Activated CD4-positive, alpha-beta T cell treated with anti-CD3 and anti-CD28 coated beads, Interleukin-2, amount 10 ng/mL, durations not matched to agents 24 days and 14 days (primary cell): ENCODE measurements at places on chromosomes 4 and X.

GRCh38 chrX:97895751-97896150 lies 1012.0 kb downstream of the RPA4 start:
- DNase-seq = no peak

- DNase-seq = no peak
Measured at GRCh38 chr4:172838111-172838510, 330.5 kb upstream of the GALNT7 start.

DNA sequence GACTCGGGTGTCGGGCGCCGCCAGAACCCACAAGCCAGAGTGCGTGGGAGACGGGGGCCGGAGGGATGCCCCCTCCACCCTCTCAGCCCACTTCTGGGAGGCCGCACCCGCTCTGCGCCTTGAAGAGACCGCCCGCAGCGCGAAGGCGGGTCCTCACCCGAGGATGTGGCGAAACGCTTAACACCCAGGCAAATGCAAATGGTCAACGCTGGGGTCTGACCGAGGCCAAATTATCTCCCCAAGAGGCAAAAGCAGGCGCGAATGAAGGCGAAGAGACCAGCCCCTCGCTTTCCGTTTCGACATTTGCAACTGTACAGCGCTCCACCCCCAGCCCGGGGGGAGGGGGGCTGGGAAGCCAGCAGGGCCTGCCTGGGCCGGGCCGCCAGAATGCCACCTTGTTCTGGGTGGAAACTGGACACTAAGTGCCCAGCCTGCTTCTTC lies 137.7 kb upstream of the ZIC3 start:
- no peak for DNase-seq

DNA sequence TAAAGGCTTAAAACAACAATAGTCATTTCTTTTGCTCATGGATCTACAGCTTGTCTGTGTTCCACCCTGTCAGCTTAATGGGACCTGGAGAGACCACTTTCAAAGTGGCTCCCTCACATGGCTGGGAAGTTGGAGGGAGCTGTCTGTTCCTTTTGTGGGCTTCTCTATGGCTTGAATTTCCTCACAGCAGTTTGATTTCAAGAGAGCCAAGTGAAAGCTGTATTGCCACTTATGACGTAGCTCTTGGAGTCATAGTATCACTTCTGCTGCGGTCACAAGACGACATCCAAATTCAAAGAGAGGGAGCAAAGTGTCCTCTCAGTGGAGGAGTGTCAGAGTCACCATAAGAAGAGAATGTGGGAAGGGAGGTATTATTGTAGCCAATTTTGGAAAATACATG lies 22.7 kb upstream of the ACSL1 start:
- no peak for DNase-seq

GRCh38 chr4:78588894-78589545 lies 37.5 kb downstream of the ANXA3 start:
- no peak for DNase-seq

DNA sequence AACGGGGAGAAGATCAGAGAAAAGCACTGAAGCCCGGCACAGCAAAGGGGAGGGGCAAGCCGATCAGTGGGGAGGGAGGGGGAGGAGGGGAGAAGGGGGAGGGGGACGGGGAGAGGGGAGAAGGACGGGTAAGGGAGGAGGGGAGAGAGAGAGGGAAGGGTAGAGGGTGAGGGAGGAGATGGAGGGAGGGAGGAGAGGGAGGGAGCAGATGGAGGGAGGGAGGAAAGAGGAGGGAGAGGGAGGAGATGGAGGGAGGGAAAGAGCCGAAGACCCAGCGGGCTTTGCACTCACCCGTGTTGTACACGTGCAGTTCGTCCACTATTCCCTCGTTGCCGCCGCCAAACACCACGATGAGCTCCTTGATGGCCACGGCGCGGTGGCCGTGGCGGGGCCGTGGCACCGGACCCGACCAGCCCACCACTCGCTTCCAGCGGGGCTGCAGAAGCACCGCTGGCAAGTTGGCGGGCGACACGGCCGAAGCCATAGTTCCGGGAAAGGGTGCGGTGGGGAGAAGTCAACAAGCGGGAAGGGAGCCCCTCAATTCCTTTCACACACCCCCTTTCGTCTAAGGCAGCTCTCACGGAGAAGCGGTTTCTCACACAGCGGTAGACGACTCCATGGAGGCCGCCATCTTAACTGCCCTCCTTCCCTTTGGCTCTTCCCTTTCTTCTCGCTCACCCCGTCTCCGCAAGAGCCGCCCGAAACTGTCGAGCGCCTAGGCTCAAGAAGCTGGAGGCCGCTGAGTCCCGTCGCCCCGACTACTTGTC lies 1.1 kb downstream of the HCFC1 start:
- DNase-seq = peak; percentile 77

DNA sequence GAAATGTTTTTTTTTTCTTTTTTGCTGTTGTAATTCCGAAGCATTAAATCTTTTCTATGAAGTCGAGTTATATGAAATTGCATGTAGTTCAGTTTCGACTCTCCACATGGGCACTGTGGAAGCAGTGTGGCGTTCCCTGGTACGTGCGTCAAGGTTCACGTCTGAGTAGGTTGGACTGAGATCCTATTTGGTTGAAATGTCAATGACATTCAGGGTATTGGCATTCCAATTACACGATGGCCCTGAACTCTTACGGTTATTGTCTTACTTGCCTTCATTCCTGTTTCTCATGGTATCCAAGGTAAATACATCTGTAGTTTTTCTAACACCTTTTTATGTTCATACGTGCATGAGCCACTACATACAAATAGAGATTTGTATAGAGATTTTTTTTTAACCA lies 128.8 kb downstream of the SORBS2 start:
- no peak for DNase-seq

GRCh38 chr4:6437826-6438238 lies 34.6 kb downstream of the PPP2R2C start:
- DNase-seq = no peak

- no peak for DNase-seq
Measured at GRCh38 chr4:14138106-14138505, 510.6 kb upstream of the BOD1L1 start.

GRCh38 chrX:10051866-10052480 lies 84.8 kb downstream of the CLDN34 start:
- no peak for DNase-seq

GRCh38 chr4:1928356-1929239 lies 57.4 kb downstream of the NSD2 start:
- no peak for DNase-seq

GRCh38 chr4:36587909-36588472 lies 306.6 kb downstream of the DTHD1 start:
- DNase-seq = no peak
